ENCODE measurements at places on chromosomes 7 and 10.

- no peak for DNase-seq
Measured at GRCh38 chr7:138077809-138078208, 1.6 kb downstream of the AKR1D1 start.

DNA sequence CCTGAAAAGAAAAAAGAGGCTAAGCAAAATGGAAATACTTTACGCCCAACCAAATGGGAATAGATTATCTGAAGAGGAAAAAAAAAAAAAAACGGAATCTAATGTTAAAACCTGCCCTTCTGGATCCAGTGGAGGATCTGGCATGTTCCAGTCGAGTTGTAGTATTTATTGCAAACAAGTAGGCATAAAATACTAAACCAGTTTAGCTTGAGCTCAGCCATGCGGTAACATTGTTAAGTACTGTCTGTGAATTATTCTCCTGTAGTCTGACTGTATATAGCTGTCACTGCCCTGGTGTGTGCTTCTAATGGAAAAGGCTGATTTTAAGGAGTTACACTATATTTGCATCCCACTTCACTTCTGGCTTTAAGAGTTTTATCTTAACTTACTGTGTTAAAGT, 40.3 kb downstream of the CELF2 start:
- no peak for DNase-seq

DNA sequence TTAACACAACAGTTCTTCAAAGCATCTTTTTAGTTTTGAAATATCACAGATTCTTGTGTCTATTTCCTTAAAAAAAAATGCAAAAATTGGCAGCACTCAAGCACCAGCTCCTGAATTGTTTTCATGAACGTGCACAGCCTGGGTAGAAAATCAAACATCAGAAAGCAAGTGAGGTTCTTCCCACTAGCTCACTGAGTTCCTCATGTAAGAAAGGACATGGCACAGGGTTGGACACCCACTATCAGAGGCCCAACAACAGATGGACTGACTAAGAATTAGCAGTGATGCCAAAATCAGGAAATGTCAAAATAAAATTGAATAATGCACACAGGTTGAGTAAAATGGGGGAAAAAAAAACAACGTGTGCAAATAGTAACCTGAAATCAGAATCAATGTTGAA, 146.8 kb downstream of the PCLO start:
- DNase-seq: no peak

GRCh38 chr7:66426996-66427395, 201.7 kb upstream of the KCTD7 start:
- DNase-seq: no peak

DNA sequence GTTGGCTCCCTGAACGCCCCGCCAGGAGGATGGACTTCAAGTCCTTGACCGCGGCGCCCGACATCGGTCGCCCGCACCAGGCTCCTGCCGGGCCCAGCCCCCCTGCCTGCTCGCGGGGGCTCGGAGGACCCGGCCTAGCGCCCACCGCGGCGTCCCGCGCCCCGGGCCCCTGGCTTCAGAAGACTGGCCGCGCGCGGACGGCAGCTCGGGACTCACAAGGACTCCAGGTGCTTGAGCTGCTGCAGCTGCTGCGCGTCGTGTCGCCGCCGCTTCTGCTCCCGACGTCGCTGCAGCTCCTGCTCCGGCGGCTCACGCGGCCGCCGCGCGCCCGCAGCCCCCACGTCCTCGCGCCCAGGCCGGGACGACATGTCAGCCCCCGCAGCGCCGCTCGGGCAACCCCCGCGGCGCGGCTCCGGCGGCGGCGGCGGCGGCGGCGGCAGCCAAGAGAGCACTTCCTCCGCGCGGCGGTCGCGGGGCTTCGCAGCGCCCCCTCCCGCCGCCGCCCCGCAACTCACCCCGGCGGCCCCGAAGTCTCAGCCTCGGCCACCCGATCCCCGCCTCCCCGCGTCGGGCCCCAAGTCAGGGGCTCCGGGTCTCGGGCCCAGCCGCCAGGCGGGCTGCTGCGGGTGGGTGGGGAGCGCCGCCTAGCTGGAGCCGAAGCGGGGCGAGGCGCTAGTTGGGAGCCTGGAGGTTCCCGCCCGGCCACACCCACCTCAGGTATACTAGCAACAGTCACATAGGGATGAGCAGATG, at the start of gene RP9:
Gene RP9 (minus strand): TSS at position 400 of the 753 bp plus-strand sequence. CDS start 32 bp downstream, at position 368.
- peak; percentile 70 for DNase-seq

DNA sequence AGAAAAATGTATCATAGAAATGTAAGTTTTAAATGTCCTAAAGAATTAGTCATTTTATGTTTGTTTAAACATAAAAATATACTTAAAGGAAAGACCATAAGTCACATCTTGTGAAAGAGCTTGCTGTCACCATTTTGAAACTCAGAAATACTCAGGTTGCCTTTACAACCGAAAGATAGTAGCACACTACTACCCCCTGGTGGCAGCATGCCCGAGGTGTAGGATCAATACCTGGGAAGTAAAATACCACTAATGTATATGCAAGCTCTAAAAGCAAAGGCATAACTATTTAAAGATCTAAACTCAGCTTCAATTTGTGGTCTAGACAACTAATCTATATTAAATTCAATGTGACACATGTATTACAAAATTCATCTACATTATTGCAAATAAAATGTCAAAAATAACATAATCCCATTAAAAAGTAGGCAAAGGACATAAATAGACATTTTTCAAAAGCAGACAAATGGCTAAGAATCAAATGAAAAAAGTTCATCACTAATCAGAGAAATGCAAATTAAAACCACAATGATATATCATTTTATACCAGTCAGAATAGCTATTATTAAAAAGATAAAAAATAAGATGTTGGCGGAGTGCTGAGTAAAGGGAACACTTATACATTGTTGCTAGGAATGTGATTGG, 47.7 kb upstream of the FGL2 start:
- DNase-seq: peak; percentile 80
